ENCODE measurements at places on chromosomes 2 and 18.

GRCh38 chr2:109493176-109493935 is 120.4 kb downstream of the SEPTIN10 start:
- no peak for DNase-seq

GRCh38 chr2:16151651-16152050 is 211.3 kb downstream of the MYCN start:
- no peak for DNase-seq

- no peak for DNase-seq
Observed at GRCh38 chr18:34315591-34316352, 91.1 kb upstream of the NOL4 start.

- DNase-seq: no peak
Observed at GRCh38 chr2:160252900-160253299, 52.8 kb upstream of the ITGB6 start.

DNA sequence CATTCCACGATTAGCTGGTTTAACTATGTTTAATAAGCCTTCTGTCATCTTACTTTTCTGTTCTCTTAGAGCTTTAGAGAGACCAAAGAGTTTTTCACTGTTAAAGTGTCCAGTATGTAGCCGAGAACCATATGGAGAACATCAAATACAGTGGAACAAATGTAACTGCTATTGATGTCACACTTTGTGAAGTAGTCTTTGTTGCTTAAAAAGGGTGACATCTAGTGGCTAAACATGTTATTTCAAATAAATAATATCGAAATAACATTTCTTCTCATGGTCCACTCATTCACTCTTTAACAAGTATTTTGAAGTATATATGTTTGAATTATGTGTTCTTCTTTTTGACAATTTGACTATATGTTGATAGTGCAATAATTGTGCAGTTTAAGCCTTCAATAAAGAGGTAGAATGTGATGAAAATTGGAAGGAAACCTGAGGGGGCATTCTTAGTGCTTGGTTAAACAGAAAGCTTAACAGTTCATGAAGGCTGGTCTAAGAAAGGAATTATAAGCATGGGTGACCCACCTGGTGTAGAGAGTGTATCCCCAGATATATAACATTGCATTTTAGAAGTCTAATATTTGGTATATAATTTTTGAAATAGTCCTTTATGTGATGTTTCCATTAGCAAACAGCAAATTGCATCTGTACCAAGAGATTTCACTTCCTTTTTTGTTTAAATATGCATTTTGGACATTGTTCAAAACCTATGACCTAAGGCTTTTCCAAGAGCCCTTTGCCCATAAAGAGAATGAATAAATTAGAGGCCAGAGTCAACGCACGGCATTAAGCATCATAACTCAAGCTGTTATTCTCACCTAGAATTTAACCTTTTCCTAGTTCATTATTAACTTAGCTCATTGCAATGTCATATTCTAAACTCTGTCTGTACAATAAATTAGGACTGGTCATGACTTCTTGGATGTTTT is 112.1 kb downstream of the KYNU start:
- no peak for DNase-seq

GRCh38 chr2:190477661-190478454 is 56.7 kb downstream of the NEMP2 start:
- DNase-seq: no peak

GRCh38 chr18:63878343-63878742 is 9.2 kb upstream of the SERPINB2 start:
- no peak for DNase-seq

DNA sequence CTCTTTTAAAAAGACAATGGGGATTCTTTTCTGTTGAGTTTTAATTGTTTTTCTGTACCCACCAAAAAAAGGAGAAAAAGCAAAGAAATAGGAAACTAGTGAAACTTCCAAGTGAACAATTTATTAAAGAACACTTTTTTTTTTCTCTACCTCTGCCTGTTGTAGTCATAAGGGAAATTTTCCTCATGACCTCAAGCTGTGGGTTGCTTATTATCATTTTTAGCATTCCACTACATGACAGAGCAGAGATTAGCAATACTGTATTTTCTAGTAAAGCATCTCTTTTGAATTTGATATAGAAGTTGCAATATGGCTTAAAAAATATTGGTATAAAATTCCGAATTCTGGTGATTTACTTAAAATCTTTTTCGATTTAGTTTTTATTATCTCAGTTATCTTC is 87.9 kb upstream of the LRRTM1 start:
- no peak for DNase-seq

GRCh38 chr2:50674876-50675275 is 357.1 kb downstream of the NRXN1 start:
- DNase-seq: no peak

- no peak for DNase-seq
Observed at GRCh38 chr2:217337771-217338170, 477.9 kb upstream of the TNP1 start.

DNA sequence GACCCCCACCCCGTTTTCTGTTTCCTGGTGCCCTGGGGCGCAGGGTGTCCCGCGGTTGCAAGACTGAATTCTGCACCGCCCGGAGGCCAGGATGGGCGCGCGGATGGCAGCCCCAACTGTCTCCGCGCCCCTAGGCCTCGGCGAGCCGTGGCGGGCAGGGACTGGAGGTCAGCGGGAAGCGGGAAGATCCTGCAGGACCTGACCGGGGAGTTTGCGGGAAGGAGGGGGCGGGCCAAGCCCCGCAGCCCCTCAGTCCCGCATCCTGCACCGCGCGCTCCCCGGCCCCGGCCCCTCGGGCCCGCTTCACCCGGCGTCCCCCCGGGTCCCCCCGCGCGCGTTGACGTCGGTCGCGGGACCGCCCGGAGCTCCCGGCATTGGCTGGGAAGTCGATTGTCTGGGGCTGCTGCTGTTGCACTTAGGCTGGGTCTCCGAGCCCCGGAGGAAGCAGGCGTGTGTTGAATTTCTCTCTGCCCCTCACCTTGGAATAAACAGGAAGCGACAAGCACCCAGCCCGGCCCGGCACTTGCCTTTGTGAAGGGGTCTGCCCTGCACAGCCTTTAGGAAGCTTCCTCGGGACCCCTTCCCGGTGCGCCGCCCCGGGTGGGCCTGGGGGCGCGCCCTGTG is at the start of gene LDLRAD4:
Gene LDLRAD4 (plus strand): TSS at position 393 of the 624 bp plus-strand sequence.
- peak; percentile 12 for DNase-seq

- no peak for DNase-seq
Observed at GRCh38 chr2:125125902-125126301, 1100.8 kb downstream of the CNTNAP5 start.

GRCh38 chr18:47166294-47166693 is 9.9 kb downstream of the IER3IP1 start:
- no peak for DNase-seq

DNA sequence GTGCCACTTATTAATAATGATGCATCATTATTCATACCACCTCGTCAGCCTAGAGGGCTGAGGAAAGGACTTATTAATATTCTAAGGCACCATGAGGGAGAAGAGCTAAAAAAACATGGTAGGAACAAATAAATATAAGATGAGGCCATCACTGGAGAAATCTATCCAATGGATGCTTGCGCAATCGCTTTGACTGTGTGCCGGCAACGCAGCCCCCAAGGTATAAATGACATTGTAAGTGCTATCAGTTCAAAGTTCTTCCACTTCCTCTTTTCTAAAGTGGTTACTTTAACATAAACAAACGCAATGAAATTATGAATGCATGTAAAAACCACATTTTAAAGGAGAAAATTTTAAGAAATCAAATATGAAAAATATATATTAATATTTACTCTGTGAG is 164.6 kb downstream of the EIPR1 start:
- no peak for DNase-seq

DNA sequence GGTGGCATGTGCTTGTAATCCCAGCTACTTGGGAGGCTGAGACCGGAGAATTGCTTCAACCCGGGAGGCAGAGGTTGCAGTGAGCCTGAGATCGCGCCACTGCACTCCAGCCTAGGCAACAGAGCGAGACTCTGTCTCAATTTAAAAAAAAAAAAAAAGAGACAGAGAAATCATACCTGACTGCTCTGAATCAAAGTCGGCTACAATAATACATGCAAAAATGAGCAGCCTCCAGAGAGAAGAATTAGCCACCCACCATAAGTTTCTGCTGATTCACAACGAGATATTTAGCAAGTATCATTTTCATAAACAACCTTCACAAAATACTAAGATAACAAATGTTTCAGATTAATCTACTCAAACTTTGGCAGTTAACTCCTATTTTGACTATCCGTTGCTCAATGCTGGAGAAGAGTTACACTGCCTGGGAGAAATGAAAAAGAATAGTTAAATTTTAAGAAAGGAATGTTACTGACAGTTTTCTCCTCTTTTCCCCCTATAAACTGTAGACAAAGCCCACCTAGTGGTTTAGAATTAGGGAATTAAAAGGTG is 1.5 kb downstream of the OSBPL1A start:
- no peak for DNase-seq

- no peak for DNase-seq
Observed at GRCh38 chr18:21053127-21053526, 58.5 kb downstream of the ROCK1 start.

Measured in stimulated activated CD8-positive, alpha-beta memory T cell treated with anti-CD3 and anti-CD28 coated beads, Interleukin-4, amount 100 ng/mL, for 1 hour (primary cell).